ENCODE measurements at places on chromosomes 2 and 18.

DNA sequence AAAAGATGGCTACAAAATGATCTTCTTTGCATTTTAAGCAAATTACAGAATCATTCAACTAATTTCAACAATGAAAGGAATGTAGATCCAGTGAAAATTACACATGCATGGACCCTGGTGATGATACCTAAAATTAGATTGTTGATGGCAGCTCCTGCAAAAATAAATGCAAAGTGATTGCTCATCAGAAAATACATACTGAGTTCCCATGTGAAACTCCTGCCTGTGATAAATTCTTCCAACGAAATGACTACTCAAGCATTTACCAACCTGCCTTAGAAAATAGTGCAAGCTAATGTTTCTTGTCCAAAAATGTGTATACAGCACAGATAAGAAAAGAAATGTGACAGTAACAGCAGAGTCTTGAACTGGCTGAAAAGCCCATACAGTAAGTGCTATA lies 300.0 kb upstream of the REV1 start:
- DNase-seq, result no peak

DNA sequence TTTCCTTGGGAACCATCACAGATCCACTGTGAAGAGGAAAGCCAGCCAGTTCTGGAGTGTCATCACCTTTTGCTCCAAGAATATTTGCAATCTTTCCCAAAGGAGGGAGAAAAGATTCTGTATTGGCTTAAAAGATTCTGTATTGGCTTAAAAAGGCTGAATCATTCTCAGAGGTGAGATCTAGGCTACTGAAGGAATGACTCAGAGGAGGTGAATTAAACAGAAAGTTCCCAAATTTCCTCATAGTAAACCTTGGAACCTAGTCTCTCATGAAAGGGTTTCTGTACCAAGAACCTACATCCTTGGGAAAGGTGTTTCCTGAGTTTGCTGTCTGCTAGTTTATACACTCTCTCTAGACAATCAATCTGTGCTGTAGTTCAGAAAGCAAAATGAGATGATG lies 34.1 kb upstream of the GRB14 start:
- no peak for DNase-seq

DNA sequence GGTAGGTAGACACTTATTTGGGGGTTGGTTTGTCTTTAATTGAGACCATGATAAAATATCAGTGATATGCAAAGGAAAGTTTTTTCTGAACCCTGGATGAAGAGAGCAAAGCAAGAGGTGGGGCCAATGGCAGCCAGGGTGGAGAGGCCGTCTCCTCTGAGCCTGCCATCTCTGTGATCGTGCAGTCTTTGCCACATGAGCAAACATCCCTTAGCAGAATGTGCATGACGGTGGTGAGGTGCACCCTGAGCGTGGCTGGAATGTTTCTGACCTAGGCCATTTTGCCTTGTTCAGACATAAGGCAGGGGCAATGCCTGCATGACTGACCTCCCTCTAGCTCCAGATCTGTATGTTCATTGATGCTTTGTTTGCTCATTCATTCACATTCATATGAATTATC lies 6.0 kb downstream of the NCK2 start:
- no peak for DNase-seq

- no peak for DNase-seq
These were observed 705.7 kb upstream of the SALL3 start for GRCh38 chr18:78273876-78274275.

- DNase-seq, result no peak
These were observed 468.2 kb upstream of the HS6ST1 start for GRCh38 chr2:128786741-128787478.

DNA sequence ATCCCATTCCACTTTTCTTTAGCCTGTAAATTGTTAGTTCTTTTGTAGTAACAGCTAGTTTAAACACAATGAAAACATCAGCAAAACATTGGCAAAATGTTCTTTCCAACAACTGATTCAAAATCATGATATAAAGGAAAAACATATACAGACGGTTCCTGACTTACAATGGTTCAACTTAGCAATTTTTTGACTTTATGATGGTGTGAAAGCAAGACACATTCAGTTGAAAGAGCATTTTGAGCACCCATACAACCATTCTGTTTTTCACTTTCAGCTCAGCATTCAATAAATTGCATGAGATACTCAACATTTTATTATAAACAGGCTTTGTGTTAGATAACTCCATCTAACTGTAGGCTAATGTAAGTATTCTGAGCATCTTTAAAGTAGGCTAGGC lies 185.1 kb downstream of the NOL4 start:
- DNase-seq, result no peak

DNA sequence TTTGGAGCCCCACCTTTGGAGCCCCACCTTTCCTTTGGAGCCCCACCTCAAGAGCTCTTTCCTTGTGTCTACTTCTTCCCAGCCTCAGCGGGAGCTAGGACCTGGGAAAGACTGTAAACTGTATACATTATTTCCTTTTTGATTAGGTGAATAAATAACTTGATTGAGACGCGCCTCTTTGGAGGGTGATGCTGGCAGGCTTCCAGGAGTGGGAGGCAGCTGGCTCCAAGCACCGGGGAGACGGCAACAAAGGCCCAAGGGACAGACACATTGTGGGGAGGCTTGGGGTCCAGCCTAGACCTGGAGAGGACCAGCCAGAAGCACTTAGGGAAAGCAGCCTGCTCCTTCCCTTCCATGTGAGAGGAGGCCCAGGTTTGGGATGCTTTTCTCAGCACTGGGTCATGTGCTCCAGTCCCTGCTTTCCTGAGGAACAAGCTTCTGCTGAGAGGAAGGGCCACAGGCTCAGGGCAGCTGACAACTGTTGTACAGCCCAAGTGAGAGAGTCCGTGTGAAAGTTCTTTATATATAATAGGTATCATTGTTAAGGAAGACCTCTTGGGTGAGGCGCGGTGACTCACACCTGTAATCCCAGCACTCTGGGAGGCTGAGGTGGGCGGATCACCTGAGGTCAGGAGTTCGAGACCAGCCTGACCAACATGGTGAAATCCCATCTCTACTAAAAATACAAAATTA lies 297.2 kb upstream of the SLC14A2 start:
- DNase-seq, result no peak

DNA sequence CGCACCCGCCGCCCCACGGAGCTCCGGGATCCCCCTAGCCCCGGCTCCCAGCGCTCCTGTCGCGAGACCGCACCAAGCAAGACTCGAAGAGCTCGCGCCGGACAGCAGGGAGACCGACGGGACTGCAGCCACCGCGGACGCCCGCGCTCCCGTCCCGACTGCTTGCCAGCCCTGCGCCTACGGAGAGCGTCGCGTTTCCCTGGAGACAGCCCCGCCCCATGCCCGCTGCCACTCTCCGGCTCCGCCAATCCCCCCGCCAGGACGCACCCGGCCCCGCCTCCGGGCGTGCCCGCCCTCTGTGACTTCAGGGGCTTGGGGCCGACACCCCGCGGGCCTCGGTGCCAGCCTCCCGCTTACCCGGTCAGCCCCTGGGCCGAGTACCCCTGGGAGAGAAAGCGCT lies at the start of gene ANKMY1:
TSS of gene ANKMY1 (minus strand) at position 181 of the 400 bp plus-strand sequence. CDS start 653 bp downstream, outside the sequence.
- DNase-seq, result no peak

GRCh38 chr2:143463719-143464118 lies 334.5 kb downstream of the ARHGAP15 start:
- no peak for DNase-seq

- no peak for DNase-seq
These were observed 68.4 kb downstream of the SLC16A14 start for GRCh38 chr2:230000118-230000841.

- DNase-seq, result no peak
These were observed 80.8 kb downstream of the TCF7L1 start for GRCh38 chr2:85213901-85214512.

- no peak for DNase-seq
These were observed 251.0 kb upstream of the MGAT5 start for GRCh38 chr2:134002921-134003320.

GRCh38 chr18:54013452-54013851 lies 211.0 kb downstream of the MBD2 start:
- no peak for DNase-seq

GRCh38 chr18:22109535-22109934 lies 59.9 kb upstream of the GATA6 start:
- no peak for DNase-seq
